ENCODE measurements at places on chromosomes 4 and X.

GRCh38 chr4:88958080-88958479, 98.9 kb downstream of the FAM13A start:
- DNase-seq, result no peak

GRCh38 chrX:76971393-76972376, 475.5 kb upstream of the FGF16 start:
- no peak for DNase-seq

- DNase-seq, result no peak
Measured at GRCh38 chr4:152459326-152459725, 76.6 kb downstream of the FBXW7 start.

DNA sequence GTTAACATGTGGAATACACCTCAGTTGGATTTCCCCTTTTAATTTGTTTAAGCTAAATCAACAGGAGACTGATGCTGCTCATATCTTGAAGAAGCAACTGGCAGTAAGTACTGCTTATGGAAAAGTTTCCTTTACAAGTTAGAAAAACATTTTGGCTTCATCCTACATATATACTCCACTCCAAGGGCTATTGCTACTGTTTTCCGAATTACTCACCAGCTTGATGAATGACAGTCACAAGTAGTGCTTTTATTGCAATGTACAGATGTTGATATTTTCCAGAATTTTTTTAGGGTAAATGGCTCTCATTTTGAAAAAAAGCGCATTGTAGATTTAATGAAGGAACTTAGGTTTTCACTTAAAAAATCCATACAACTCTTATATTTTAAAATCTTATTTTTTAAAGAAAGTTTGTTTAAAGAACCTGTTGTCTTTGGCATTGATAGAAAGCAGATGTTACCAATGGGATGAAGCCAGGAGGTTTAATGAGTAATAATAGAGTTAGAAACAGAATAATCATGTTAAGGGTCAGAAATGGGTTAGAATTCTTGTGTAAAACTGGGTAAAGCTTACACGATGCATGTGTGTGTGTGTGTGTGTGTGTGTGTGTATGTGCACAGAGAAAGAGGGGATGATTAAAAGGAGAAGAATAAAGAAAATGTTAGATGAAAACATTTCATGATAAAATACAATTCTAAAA, 272.9 kb downstream of the CFAP299 start:
- DNase-seq, result no peak

GRCh38 chr4:8494983-8495548, 54.5 kb downstream of the TRMT44 start:
- no peak for DNase-seq

Measured in activated naive CD4-positive, alpha-beta T cell (primary cell).